ENCODE measurements at places on chromosomes 16 and 17. TPM values are rescaled to one million over a fixed set of nuclear protein-coding genes. Genes with fewer than 3 reads are reported as not detected.

Gene DNAAF8
- 0.44 TPM for total RNA-seq

Gene CEP112
- total RNA-seq, result 3.4 TPM

Gene FADS6
- 0.11 TPM for total RNA-seq

Gene TBC1D10B
- total RNA-seq, result 24.8 TPM

Gene SHMT1
- total RNA-seq, result 58.7 TPM

Gene GPR139
- total RNA-seq, result not detected

Gene TEX14
- total RNA-seq, result not detected

Gene SEPTIN1
- total RNA-seq, result 0.18 TPM

Gene ALG1
- 75.6 TPM for total RNA-seq

Gene CRLF3
- 9.1 TPM for total RNA-seq

Gene BCL6B
- total RNA-seq, result not detected

Gene OR1A1
- not detected for total RNA-seq

Gene RNF43
- 51.4 TPM for total RNA-seq

Gene PRCD
- not detected for total RNA-seq

Gene PLXDC1
- not detected for total RNA-seq

Gene XAF1
- total RNA-seq, result 1.7 TPM

Gene KRTAP4-4
- not detected for total RNA-seq

Gene KRT12
- total RNA-seq, result 0.07 TPM

Gene P2RX1
- total RNA-seq, result not detected

Gene LRRC75A
- total RNA-seq, result not detected

Gene GPR179
- 0.07 TPM for total RNA-seq

Gene KIF18B
- 14.5 TPM for total RNA-seq

Gene MED9
- total RNA-seq, result 15.1 TPM

Gene SLC43A2
- total RNA-seq, result 7.3 TPM

Gene CMTM2
- not detected for total RNA-seq

Gene LITAFD
- not detected for total RNA-seq

Gene OTOA
- 0.11 TPM for total RNA-seq

Gene PYDC1
- total RNA-seq, result not detected

Gene OR2C1
- not detected for total RNA-seq

Gene PABPN1L
- not detected for total RNA-seq

Gene PRR35
- total RNA-seq, result not detected

Gene KCNAB3
- 0.29 TPM for total RNA-seq

Gene TSNAXIP1
- 0.86 TPM for total RNA-seq

Gene UBALD2
- total RNA-seq, result 5.3 TPM

Gene MAZ
- total RNA-seq, result 277 TPM

Gene ASGR1
- total RNA-seq, result 156 TPM

Gene DYNLRB2
- not detected for total RNA-seq

Gene TBX21
- total RNA-seq, result not detected

Gene ABCC11
- total RNA-seq, result 1.0 TPM

Gene USP6
- 0.04 TPM for total RNA-seq

Gene DPEP2
- total RNA-seq, result not detected

Gene KRTAP1-5
- total RNA-seq, result not detected

Gene CLEC3A
- total RNA-seq, result not detected

Gene TM4SF5
- 15.6 TPM for total RNA-seq

Gene HSF5
- not detected for total RNA-seq

Gene SLC16A11
- total RNA-seq, result not detected

Gene CES1
- total RNA-seq, result 82.8 TPM

Gene STAC2
- total RNA-seq, result not detected

Gene NOTUM
- 160 TPM for total RNA-seq

Gene CDH11
- not detected for total RNA-seq
